ENCODE measurements at places on chromosomes 6 and 20. TPM values are rescaled to one million over a fixed set of nuclear protein-coding genes. Genes with fewer than 3 reads are reported as not detected.

- H3K27me3 ChIP-seq, result no peaks in the 10 kb centered on the region
- no peaks in the 10 kb centered on the region for H3K36me3 ChIP-seq
- H3K27ac ChIP-seq, result no peak overlapping the region
- no peak overlapping the region for H3K4me3 ChIP-seq
- peaks cover 26% of the 10 kb centered on the region for H3K4me1 ChIP-seq
Measured at GRCh38 chr6:14858808-14859207, 387.1 kb upstream of the JARID2 start.

DNA sequence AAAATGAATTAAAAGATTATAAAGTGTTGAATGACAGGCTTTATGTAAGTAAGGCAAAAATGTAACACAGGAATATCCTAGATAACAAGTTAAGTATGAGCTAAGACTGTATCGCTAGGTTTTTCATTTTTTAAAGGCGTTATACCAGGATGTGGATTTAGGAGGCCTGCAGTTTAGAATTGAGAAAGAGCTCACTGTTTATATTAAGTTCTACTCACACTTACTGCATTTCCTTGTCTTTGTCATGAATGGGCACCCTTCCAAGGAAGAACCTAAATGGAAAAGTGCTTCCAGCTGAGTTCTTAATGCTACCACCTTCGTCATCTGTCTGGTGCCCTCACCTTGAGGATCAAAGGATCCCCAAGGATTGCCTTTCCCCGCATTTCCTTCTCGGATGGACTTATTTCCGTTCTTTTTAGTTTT is 148.7 kb downstream of the SOX4 start:
- no peaks in the 10 kb centered on the region for H3K36me3 ChIP-seq
- H3K4me1 ChIP-seq, result no peaks in the 10 kb centered on the region
- no peak overlapping the region for H3K27ac ChIP-seq

DNA sequence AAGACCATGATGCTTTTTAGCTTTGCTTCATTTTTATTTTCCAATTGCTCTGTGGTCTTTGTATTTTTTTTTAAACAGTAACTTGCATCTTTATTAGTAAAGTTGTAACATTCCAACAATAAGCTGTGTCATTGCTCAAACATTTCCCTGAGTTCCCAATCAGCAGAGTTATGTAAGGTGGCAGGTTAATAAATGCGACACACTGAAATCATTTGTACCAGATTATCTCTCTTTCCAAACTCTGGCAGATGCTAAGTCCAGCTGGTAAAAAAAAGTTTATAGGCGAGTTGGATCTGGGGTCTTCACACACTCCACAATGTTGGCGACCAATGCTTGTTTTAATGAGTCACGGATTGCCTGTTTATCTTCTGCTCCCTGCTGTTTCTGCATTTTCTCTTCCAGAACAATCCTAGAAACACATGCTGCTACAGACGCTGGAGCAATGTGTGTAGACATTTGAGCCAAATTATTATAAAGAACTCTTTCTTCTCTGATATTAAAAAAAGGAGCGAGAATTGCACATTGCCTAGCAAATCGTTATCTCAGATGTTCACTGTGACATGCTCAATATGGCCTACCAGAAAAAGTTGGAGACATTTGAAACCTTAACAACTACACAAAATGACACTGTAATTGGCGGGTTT is 113.6 kb upstream of the IFNGR1 start:
- H3K27ac ChIP-seq, result no peak overlapping the region
- no peaks in the 10 kb centered on the region for H3K4me1 ChIP-seq
- no peaks in the 10 kb centered on the region for H3K36me3 ChIP-seq
- DNase-seq, result no peak

- H3K36me3 ChIP-seq, result no peaks in the 10 kb centered on the region
- no peaks in the 10 kb centered on the region for H3K4me1 ChIP-seq
- no peak overlapping the region for H3K4me3 ChIP-seq
- DNase-seq, result no peak
- no peak overlapping the region for H3K27ac ChIP-seq
- H3K27me3 ChIP-seq, result no peaks in the 10 kb centered on the region
Measured at GRCh38 chr6:155023717-155024116, 28.6 kb downstream of the TIAM2 start.

GRCh38 chr6:161191671-161192070 is 82.2 kb downstream of the AGPAT4 start:
- no peaks in the 10 kb centered on the region for H3K36me3 ChIP-seq
- H3K4me3 ChIP-seq, result no peak overlapping the region
- no peaks in the 10 kb centered on the region for H3K27me3 ChIP-seq
- H3K4me1 ChIP-seq, result no peaks in the 10 kb centered on the region
- DNase-seq, result no peak

- no peak overlapping the region for H3K4me3 ChIP-seq
- peaks cover 14% of the 10 kb centered on the region for H3K36me3 ChIP-seq
- no peak for DNase-seq
- H3K27ac ChIP-seq, result no peak overlapping the region
- peaks cover 14% of the 10 kb centered on the region for H3K4me1 ChIP-seq
Measured at GRCh38 chr20:63525971-63526370, 5.4 kb downstream of the PPDPF start.

DNA sequence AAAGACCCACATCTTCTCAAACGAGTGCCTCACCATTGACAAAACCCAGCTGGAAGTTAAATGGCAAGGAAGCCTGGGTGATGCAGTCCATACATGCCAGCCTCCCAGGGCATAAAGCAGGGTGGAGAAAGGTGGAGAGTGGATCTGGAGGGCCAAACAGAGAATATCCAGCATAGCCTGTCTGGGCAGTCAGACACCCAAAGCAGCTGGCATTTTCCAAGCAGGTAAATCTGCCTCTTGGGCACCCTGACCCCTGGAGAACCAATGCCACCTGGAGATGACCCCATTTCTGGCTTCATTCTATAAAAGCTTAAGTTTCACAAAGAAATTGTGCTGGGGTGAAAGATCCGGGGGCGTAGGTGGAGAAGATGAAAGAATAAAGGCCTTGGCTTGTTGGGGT is 5.1 kb upstream of the SRPK1 start:
- DNase-seq, result no peak
- H3K4me1 ChIP-seq, result peaks cover 6% of the 10 kb centered on the region

DNA sequence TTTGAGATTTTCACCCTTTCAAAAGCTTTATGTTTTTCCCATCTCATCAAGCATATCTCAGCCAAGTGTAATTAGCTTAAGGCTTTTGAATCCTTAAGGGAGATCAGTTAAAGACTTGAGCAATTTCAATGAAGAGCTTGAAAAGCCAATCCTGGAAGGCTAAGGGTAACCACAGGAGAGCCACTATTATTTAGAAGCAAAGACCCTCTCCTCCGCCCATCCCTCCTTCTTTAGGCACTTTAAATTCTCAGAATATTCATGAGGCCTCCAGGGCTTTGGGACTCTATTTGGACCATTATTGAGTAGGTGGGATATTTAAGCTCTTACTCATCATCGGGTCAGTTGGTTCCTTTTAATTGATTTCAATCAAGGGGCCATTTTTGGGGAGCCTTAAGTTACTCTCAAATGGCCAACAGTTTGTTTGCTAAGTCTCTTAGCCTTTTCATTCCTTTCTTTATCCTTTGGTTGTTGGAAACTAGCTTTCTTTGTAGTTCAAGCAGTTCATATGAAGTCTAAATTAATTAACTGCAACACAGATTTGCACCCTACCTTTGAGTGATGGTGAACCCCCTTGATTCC is 567.2 kb downstream of the KIF16B start:
- H3K27ac ChIP-seq, result no peak overlapping the region
- no peak for DNase-seq
- no peak overlapping the region for H3K4me3 ChIP-seq
- no peaks in the 10 kb centered on the region for H3K4me1 ChIP-seq
- no peaks in the 10 kb centered on the region for H3K27me3 ChIP-seq

GRCh38 chr20:52619101-52619500 is 353.1 kb upstream of the TSHZ2 start:
- no peak overlapping the region for H3K27ac ChIP-seq
- no peak overlapping the region for H3K4me3 ChIP-seq
- no peaks in the 10 kb centered on the region for H3K4me1 ChIP-seq
- DNase-seq, result no peak
- H3K36me3 ChIP-seq, result no peaks in the 10 kb centered on the region

- peak overlapping the region; percentile 61 for H3K4me3 ChIP-seq
- no peaks in the 10 kb centered on the region for H3K27me3 ChIP-seq
- H3K27ac ChIP-seq, result peak overlapping the region; percentile 51
- H3K36me3 ChIP-seq, result peaks cover 19% of the 10 kb centered on the region
- peak; percentile 62 for DNase-seq
Measured at GRCh38 chr6:24910331-24910960, 25.3 kb downstream of the RIPOR2 start.

GRCh38 chr6:113347436-113347835 is 509.7 kb upstream of the MARCKS start:
- H3K4me1 ChIP-seq, result no peaks in the 10 kb centered on the region
- H3K36me3 ChIP-seq, result no peaks in the 10 kb centered on the region
- no peaks in the 10 kb centered on the region for H3K27me3 ChIP-seq
- H3K4me3 ChIP-seq, result no peak overlapping the region

DNA sequence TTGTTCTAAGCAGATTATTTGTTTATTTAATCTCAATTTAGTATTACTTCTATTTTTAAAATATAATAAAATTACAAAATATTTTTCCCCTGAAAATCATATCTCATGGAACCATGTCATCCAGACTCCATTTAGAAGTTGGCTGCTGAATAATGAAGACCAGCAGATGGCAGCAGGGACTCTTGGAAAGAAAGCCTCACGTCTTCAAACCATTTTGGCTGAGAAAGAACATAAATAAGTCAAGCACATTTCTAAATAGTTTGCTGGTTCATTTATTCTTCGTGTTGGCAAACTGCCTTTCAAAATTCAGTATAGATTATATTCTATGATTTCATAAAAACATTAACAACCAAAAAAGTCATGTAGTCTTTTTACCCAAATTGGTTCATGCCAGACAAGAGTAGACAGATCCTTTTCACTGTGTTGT is 71.7 kb downstream of the RCAN2 start:
- H3K27me3 ChIP-seq, result no peaks in the 10 kb centered on the region
- no peak for DNase-seq
- H3K36me3 ChIP-seq, result no peaks in the 10 kb centered on the region
- no peak overlapping the region for H3K4me3 ChIP-seq
- H3K4me1 ChIP-seq, result no peaks in the 10 kb centered on the region

DNA sequence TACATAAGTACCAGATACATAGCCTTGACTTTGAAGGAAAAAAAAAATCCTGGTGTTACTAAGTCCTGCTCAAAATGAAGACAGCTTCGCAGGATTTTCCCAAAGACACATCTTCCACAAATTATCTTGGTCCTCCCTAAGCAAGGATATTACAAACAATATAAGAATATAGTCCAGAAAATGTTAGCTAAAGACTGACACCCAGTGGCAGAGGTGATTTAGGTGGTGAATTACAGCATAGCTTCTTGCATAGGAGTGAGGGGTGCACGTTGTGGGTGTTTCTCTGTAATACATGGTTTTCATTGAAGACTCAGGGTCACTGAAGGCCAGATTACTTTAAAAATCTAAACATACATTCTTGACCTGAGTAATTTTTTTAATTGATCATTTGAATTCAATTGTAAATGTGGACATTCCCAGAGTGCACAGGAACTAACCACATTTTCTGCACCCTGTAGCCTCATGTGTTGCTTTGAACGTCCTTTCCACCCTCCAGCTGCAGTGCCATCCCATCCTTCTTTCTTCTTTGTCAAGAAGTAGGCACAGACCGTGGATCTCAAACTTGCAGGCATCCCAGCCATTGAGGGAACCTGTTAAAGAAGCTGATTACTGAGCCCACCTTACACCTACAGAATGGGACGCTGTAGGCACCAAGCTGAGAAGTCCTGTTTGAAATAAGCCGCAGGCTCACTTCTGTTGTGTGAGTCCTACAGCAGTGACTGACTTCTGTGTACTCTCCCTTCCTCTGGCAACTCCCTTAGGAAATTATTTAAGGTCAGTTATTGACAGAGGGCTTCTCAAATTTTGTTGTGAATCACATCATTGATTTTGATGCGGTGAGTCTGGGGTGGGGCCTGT is 102.6 kb downstream of the PERP start:
- no peaks in the 10 kb centered on the region for H3K36me3 ChIP-seq
- H3K4me3 ChIP-seq, result no peak overlapping the region
- no peaks in the 10 kb centered on the region for H3K27me3 ChIP-seq
- no peaks in the 10 kb centered on the region for H3K4me1 ChIP-seq
- no peak for DNase-seq

GRCh38 chr6:2732503-2733089 is 18.1 kb downstream of the MYLK4 start:
- H3K36me3 ChIP-seq, result no peaks in the 10 kb centered on the region
- no peak overlapping the region for H3K27ac ChIP-seq
- peaks cover 5% of the 10 kb centered on the region for H3K27me3 ChIP-seq
- no peak overlapping the region for H3K4me3 ChIP-seq

DNA sequence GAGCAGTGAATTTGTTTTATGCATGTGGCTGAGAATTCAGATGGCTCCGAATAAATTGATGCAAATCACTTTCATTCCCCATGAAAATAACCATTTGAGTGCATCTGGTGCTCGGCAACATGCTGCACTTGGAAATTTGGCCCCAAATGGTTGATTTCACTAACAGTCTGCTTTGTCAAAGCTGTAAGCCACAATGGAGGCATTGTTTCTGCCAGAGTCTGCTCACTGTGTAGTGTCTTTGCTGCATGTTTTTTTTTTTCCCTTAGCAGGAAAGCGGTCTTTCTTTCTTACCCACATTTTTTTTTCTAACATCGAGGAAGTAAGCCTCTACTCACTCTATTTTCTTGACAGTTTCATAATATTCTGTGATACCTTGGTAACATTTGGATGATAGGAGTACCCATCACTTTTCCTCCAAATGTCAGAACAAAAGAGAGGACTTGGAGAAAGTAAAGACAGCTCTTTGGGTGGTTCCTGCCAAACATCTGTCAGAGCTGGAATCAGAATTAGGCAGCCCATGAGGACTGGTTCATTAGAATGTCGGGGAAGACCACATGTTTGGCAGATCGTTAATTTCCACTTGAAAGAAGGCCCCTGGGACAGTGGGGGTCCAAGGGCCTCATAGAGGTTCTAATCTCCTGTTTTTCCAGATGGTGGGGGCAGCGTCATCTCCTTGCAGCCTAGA is 149.5 kb downstream of the DOK5 start:
- H3K4me3 ChIP-seq, result no peak overlapping the region
- no peak for DNase-seq
- no peaks in the 10 kb centered on the region for H3K27me3 ChIP-seq
- H3K4me1 ChIP-seq, result no peaks in the 10 kb centered on the region

DNA sequence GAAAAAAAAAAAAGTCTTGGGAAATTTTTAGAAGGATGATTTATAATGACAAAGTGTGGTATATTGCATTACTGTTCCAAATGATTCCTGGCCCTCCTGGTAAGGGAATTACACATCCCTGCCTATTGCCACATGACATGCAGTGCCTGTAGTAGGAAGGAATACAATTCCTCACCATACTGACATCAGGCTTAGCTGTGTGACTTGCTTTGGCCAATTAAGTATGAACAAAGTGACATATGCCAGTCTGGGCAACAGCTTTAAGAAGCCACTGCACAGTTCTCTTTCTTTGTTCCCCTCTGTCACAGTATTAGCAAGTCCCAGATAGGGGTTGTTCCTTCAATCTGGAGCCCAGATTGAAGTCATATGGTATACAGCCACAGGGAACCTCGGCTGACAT is 100.5 kb downstream of the KIF13A start:
- no peak for DNase-seq
- no peaks in the 10 kb centered on the region for H3K4me1 ChIP-seq
- no peak overlapping the region for H3K4me3 ChIP-seq

Gene MACROD2
- total RNA-seq, result not detected

Gene GRIK2
- not detected for total RNA-seq

Gene IMPG1
- not detected for total RNA-seq

Gene CDH22
- not detected for total RNA-seq

Gene FAM217A
- not detected for total RNA-seq
